ENCODE measurements at places on chromosomes 7 and 10.

DNA sequence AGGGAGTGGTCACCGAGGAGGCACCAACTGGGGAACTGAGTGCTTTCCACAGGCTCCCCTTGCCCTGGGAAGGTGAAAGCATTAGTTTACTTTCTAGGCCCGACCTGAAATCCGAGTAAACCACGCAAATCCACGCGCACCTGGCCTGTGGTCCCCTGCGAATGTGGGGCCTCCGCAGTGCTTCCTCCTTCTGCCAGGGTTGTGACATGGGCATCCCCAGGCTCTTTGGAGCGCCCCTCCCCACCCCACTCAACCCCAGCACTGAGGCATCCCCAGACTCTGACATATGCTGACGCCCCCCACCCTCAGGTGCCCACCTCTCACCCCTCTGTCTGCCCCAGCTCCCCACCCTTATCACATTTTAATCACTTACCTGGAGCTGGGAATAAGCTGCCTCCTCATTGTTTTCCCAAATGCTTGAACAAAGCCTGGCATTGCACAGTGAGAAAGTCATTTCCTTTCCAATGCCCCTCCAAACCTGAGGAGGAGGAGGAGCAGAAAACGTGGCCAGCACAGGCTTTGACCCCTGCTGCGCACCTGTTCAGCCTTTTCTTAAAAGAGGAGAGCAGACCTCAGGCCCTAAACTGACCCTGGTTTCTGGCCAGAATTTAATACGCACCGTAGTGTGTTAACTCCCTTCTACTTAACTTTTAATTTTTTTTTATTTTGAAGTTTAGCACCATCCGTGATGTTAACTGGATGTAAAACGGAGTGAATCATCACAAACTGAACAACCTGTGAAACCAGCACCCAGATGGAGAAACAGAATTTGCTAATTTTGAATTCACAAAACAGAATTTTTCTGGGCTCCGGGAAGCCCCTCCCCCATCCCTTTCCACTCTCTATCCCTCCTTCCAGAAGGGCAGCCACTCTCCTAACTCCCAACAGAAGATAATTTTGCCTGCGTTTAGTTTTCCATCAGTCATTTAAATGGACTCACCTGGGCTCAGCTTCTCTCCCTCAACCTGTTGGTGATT is 129.4 kb downstream of the WDR11 start:
- no peak for DNase-seq

DNA sequence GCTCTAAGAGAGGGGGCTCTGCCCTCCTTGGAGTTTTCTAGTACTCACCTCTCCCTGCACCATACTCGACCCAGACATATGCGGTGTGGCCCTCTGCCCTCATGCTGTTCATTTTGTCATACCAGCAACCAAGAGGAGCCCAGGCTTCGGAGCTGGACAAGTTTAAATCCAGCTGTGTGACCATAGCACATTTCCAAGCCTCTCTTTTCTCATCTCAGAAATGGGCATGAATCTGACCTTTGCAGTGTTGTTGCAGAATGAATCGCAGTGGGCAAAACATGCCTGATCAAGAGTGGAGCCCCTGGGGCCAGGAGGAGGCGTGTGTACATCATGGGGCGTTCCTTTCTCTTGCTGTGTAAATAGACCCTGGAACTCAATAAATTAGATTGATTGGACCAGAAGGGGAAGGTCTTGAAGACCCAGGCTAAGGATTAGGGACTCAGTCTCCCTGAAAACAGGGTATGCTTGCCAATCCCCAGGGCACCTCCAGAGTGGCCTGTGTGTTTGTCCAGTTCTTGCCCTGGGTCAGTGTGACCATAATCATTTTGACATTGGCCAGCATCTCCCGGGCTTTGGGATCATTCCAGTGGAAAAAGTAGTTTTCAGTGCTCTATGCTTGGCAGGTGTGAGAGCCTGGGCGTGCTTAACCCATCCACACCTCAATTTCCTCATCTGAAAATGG is 59.6 kb downstream of the ZMIZ1 start:
- DNase-seq = no peak

GRCh38 chr10:99421233-99421739 is 9.1 kb downstream of the GOT1 start:
- DNase-seq = no peak

GRCh38 chr10:24488631-24489030 is 235.1 kb downstream of the ARHGAP21 start:
- no peak for DNase-seq

- DNase-seq = no peak
Observed at GRCh38 chr7:133830081-133830480, 297.1 kb upstream of the LRGUK start.

DNA sequence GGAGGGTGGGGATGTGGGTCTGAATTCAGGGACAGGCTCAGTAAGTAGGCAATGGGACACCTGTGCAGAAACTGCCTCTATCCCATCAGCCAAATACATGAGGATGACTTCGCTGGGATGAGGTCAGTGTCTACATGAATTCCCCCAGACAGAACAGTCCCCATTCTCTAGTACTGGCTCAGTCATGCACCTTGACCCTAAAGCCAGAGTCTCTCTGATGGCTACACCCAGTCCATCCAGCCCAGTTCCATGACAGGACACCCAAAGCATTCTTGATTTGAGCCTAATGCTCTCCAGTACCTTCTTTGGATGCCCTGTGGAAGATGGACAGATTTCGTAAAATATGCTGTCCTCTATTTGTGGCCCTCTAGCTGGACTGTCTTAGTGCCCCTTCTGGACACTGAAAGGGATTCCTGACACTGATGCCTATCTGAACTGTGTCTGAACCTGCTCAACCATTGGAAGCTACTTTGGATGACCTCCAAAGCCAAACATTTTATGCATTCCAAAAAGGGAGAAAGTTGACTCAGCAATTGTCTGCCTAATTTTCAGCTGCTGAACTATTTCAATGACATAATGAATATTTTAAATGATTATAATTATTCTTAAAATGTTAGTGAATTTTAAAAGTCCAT is 14.6 kb downstream of the SFRP4 start:
- DNase-seq = no peak

- DNase-seq = no peak
Observed at GRCh38 chr10:88756660-88757059, 3.2 kb upstream of the LIPN start.

- no peak for DNase-seq
Observed at GRCh38 chr7:884191-885003, 8.0 kb downstream of the GET4 start.

DNA sequence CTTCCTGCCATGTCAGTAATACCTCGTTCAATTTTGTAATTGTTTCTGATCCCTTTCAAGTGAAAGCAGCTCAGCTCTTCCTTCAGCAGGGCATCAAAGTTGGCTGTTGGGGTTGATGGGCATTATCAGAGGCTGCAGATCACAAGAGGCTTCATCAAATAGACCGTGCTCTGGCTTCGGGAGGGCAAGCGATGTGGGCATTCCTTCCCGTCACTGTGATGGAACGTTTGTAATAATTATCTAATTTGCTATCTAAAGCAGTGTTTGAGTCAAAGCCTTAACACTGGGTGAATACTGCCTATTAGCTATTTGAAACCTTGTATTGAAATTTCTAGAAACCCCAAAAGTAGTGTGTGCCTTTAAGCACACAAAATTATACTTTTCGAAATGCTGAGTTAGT is 170.1 kb downstream of the OTUD1 start:
- no peak for DNase-seq

DNA sequence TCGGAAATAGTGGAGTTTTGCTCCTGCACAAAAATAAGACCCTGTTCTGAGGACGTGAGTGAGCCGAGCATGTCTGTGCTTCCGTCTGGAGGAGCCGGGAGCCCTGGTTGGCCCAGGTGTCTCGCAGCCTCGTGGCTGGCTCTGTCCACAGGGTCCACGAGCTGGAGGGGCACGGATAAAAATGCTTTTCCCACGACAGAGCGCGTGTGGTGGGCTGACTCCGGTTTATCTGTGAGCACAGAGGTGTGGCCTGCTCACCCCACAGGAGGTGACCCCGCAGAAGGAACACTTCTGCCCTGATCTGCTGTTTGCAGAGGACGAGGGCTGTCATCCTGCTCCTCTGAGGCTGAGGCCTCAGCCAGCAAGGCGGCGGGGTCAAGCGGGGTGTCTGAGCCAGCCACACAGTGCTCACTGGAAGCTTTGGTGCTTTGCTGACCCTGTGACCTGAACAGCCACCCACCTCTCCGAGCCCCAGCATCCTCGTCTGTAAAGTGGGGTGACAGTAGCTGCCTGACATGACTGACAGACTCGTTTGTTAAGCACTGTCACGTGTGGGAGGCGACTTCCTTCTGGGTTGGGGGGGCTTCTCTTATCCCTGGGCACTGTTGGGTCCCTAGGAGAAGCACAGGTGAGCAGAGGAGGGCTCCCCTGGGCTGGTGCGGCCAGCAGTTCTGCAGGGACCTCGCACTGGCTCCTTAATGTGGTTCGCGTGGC is 162.5 kb downstream of the DNAJB6 start:
- no peak for DNase-seq

- no peak for DNase-seq
Observed at GRCh38 chr7:94452239-94452638, 57.4 kb upstream of the CASD1 start.

- DNase-seq = no peak
Observed at GRCh38 chr10:107280293-107280692, 115.8 kb upstream of the SORCS1 start.

GRCh38 chr10:95467162-95467599 is 94.0 kb downstream of the SORBS1 start:
- DNase-seq = no peak

GRCh38 chr10:95382174-95382573 is 91.4 kb upstream of the PDLIM1 start:
- no peak for DNase-seq

DNA sequence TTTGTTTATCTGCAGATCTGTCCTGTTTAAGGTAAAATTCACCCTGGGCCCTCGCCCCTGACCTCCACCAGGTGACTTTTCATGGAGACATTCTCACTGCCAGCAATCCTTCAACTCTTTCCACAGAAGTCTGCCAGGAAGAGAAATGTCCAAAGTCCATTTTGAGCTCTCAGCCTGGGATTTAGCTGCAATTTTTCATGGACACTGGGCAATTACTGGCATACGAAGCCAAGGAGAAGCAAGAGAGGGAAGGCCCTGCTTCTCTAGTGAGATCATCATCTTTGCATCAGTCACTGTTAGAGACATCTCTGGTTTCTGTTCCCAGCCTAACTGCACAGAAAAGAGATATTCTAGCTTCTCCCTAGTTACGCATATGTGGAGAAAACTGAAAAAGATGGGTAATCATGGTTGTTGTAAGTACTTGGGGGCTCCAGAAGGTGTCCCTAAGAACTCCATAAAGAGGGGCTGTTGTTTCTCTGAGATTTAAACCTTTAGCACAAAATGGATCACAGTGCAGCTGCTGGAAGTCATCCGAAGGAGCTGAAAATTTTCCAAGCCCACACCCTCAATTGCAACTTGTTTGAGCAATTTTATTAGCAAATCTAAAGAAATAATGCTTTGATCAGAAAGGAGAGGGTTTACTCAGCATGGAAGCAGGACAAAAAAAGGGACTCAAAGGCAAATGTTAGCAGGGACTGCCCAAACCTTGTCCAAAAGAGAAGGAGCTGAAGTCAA is 168.9 kb downstream of the SNX10 start:
- DNase-seq = no peak

GRCh38 chr10:45580371-45581215 is 92.0 kb downstream of the ZFAND4 start:
- no peak for DNase-seq

DNA sequence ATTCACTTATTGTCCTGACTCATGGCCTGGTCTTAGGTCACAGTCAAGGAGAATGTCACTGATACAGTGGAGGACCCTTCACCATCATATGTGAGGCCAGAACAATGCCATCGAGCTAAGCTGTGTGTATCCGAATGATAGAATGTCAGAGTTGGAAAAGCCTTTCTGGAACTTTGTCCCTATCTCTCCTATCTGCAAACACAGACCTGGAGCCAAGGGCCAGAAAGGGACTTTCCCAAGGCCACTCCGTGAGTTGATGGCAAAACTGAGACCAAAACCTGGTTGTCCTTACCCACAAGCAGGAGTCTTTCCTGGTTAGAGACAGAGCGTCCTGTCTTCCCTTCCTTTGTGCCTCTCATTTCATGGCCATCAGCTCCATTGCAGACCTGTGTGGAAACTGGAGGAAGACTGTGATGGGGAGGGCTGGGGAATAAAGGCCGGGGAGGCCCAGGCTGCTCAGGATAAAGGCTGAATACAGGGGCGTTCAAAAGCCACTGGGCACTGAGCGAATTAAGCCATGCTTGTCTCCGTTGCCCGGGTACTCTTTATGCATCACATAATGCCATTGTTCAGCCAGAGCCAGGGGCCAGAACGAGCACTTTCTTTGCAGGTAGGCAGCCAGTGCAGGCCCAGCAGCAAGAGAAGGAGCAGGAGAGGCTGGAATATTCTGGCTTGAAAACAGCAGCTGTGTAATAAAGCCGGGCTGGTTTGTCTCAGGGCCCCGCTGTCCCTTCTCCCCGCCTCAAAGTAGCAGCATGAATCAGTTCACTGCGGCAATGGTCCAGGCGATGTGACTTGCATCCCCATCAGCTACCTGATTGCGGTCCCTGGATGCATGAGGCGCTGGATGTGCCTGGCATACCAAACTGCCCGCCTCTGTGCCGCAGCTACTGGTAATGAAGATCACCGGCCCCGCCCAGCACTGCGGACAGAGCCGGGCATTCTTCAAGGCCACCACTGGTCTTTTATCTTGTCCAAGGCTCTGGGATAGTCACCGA is 143.0 kb downstream of the RPS24 start:
- DNase-seq = no peak

- no peak for DNase-seq
Observed at GRCh38 chr7:7335909-7336308, 153.6 kb downstream of the C1GALT1 start.

DNA sequence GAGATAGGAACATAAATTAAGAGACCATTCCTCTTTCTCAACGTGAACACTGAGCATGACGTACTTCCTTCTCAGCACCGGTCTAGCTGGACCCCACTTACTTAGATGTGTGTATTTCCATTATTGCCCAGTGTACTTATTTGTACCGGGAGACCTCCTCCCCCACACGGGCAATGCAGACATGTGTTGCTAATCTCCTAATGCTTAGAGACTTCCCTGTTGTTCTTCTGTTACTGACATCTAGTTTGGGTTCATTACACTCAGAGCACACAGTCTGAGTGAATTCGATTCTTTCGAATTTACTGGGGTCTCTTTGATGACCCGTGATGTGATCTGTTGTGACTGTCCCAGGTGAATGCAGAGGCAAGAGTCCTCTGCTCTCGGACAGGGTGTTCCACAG is 260.0 kb downstream of the MAD1L1 start:
- no peak for DNase-seq

DNA sequence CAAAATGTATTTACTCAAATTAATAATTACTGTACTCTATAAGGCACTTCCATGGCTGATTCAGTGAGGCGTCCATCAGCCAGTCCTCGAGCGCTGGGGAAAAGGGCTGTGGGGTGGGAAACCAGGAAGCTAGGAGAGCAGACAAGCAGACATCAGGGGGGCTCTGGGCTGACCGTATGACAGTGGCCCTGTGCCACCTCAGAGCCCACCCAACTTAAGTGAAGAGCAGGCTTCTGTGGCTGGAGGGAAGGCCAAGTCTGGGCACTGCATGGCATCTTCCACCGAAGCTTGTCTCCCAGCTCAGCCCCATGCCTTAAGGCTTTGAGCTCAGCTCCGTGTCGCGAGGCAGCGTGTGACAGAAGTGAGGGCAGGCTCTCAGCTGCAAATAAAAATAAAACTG is 464.5 kb upstream of the ZMIZ1 start:
- no peak for DNase-seq

- no peak for DNase-seq
Observed at GRCh38 chr7:47088329-47089067, 493.4 kb downstream of the TNS3 start.

- DNase-seq = no peak
Observed at GRCh38 chr7:50962281-50962883, 179.7 kb upstream of the GRB10 start.

Measured in keratinocyte (primary cell).